ENCODE measurements at places on chromosomes 3 and 15.

DNA sequence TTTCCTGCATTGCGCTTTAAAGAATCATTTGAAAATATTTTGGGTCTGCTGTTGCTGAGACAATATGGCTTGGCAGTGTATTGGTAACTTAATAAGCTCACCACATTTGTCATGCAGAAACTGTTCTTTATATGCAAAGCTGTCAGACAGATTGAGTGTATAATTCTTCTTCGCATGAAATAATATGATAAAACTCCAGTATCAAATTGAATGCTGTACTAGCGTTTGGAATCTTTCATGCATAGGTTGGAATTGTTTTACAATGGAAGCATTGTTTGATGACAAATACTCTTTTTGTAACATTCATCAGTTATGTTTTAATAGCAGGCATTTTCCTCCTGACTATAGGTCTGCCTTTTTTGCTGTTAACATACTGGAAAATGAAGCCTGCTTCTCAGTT, 53.8 kb downstream of the RBMS3 start:
- no peak for DNase-seq

DNA sequence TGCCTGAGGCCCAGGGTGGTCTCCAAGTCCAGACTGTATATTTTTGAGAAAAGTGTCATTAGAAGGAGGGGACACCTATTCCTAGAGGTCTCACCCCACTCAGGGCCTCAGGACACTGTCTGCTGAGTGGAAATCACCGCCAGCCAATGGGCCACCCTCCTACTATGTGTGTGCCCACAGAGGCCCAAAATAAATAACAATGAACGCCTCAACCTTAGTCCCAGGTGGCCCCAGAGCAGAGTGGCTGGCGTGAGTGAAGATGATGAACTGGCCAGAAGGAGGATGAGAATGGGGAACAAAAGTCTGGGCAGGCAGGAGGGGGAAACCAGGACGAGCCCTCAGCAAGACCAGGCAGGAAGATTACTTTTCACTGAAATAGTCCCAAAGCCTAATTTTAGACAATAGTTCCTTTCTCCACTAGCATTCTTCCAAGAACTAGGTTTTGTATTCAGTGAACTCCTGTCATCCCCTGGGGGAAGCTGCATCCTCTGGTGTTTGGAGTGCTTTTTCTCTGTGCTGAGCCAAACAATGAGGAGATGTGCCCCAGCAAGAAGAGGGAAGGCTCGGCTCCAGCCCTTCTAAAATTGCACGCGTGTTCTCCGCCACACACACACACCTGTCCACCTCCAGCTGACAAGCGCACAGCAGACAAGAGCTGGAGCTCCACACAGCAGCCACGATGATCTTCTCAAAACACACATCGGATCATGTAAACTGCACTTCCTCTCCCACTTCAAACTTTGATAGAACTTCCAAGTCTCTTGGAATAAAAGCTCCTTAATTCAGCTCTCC, 72.2 kb downstream of the ADCY5 start:
- no peak for DNase-seq

DNA sequence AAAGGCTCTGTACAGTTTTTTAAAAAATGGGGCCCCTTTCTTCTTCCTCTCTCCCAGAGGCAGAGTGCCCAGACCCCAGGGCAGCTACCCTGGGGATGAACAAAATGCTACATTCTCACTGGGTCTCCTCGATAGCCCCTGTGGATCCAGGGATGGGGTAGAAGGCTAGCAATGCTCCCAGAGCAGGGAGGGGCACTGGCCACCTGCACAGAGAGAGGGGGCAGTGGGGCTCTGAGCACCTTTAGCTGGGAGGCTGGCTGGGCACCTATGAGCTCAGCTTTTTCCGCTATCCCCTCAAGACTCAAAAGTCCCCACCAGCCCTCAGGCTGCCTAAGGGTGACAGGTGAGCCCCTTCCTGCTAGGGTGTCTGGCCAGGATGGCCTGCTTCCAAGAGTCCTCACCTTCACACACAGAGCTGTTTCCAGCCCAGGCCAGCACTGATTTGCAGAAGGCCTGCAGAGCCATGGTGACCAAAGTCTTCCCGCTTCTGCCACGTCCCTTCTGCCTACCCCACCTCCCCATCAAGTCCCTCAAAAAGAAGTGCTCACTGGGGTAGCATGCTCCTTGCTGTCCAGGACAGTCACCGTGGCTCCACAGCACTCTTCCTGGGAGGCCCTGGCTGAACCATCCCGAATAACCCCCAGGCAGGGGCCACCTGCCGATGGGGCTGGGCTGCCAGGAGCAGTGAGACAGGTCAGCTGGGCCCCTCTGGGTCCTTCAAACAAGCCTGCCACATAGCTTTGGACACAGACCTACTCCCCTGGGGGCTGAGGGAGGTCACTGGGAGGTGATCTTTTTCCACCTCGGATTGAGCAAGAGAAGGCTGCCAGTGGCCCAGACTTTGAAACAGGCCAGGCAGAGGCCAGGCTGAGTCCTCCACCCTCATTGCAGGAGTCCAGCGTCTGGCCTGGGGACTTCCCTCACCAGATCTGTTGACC, 20.4 kb downstream of the BMF start:
- peak; percentile 81 for DNase-seq

GRCh38 chr15:64618540-64618939, 156.8 kb downstream of the RBPMS2 start:
- DNase-seq, result no peak

DNA sequence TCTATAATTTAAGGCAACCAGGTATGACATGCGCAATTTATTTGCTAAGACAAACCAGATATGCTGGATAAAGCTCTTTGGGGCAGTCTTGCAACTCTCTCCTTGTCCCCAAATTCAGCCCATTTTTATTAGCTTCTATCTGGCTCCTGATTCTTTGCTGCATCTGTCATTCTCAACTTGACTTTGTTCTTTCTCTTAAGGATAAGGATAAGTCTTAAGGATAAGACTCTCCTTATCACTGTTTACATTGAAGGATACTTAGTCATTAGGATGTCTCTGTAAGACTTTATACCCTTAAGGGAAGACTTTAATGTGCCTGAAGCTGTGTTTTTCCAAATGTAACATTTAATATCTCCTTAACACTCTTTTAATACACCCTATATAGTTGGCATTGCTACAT, 49.2 kb downstream of the ALCAM start:
- DNase-seq, result no peak

- no peak for DNase-seq
Measured at GRCh38 chr3:30520699-30521098, 85.7 kb upstream of the TGFBR2 start.

GRCh38 chr3:39272191-39272590, 7.6 kb downstream of the CX3CR1 start:
- no peak for DNase-seq

DNA sequence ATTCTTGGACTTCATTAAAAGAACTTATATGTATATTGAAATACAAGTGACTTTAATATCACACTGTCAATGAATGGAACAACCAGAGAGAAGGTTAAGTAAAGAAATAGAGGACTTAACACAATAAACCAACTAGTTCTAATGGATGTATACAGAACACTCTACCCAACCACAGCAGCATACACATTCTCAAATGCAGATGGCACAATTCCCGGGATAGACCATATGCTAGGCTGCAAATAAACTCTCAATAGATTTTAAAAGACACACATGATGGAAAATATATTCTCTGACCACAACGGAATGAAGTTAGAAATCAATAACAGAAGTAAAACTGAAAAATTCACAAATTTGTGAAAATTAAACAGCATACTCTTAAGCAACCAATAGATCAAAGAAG, 214.3 kb upstream of the LINGO1 start:
- no peak for DNase-seq

- peak; percentile 71 for DNase-seq
Measured at GRCh38 chr3:57958642-57959422, 49.4 kb upstream of the FLNB start.

DNA sequence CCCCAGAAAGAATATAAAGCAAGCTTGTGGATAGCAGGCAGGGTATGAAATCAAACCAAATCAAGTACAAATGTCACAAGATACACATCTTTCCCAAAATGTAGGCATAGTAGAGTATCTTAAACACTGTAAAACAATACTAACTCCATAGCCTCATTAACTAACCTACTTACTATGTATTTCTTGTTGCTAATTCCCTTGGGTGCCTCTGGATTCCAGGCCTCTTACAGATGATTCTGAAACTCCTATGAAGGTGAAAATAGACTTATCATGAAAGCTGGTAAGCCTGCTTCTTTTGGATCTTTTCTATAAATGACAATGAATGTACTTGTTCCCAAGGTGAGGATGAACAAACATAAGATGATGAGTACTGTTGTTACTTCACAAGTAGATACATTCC, 93.8 kb downstream of the FRMD5 start:
- DNase-seq, result no peak

DNA sequence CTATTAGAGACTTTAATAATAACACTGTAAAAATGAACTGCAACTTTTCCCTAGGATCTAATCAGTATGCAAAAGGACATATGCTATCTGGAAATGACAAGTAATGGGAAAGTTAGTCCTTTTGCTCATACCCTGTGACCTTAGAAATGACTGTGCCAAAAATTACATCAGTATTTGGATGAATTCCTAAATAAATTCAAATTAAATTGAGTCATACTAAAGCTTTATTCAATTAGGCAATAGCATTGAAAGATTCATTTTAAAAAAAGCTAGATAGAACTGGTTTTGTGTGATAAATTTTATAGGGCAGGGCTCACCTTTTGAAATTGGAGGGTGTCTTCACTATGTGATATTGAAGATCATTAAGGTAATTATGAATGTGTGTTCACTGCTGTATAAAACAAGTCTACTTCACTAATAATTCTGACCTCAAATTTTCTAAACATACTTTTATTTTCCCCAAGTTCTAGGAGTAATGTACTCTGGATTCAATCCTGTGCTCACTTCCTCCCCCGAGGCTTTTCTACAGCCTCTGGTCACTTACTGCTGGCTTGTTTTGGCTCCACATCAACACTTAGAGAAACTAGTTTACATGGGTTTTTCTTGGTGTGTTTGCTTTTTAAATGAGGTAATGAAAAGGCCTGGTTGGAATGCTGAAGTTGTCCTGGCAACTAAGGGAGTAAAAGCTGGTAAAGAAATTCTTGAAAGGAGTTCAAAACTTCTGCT, 44.4 kb upstream of the SPTSSB start:
- peak; percentile 20 for DNase-seq

DNA sequence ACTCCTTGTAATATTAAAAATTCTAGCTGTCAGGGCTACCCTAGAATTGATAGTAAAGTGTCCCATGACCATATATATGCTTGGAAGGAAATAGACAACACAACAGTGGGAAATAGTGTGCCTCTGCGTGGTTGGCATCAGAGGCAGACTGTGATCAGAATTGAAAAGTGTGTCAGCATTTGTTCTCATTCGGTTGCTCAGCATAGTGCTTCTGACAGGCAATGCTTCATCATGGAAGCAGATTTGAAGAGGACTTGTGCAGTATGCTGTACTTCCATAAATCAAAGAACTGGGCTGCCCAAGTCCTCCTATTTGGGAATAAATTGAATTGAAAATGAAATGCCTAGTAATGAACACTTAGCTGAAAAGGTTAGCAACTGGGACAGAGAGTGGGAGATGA, 435.7 kb downstream of the DIPK2A start:
- DNase-seq, result no peak

DNA sequence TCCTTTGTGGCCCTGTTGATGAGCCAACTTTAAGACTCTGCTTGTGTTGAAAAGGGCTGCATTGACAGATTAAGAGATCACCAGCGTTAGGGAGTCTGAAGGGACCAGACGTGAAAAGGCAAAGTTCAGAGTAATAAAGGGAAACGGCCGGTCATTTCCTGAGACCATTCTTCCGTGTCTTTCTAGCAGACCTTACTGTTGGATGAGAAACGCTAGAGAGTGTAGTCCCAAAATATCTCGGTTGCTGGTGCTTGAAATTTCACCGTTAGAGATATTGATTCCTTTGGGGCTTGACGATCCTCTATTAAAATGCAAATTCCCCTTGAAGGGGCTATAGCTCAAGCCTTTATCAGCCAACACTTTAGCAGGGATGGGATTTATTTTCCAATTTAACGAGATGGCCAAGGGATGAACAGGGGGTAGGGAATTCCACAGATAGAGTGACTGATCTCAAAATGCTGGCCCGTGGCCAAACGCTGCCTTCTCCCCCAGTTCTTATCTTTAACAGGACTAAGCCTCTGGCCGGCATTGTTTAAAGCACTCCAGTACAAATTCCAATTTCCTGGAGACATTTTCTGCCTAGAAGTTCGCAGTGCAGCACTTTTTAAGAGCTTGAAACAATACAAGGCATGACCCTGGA, 250.4 kb downstream of the TJP1 start:
- DNase-seq, result peak; percentile 33

GRCh38 chr15:56098195-56098863, 104.9 kb upstream of the NEDD4 start:
- no peak for DNase-seq

- no peak for DNase-seq
Measured at GRCh38 chr3:170057550-170057949, 19.8 kb downstream of the GPR160 start.

GRCh38 chr3:155242342-155242741, 51.1 kb downstream of the STRIT1 start:
- DNase-seq, result no peak

DNA sequence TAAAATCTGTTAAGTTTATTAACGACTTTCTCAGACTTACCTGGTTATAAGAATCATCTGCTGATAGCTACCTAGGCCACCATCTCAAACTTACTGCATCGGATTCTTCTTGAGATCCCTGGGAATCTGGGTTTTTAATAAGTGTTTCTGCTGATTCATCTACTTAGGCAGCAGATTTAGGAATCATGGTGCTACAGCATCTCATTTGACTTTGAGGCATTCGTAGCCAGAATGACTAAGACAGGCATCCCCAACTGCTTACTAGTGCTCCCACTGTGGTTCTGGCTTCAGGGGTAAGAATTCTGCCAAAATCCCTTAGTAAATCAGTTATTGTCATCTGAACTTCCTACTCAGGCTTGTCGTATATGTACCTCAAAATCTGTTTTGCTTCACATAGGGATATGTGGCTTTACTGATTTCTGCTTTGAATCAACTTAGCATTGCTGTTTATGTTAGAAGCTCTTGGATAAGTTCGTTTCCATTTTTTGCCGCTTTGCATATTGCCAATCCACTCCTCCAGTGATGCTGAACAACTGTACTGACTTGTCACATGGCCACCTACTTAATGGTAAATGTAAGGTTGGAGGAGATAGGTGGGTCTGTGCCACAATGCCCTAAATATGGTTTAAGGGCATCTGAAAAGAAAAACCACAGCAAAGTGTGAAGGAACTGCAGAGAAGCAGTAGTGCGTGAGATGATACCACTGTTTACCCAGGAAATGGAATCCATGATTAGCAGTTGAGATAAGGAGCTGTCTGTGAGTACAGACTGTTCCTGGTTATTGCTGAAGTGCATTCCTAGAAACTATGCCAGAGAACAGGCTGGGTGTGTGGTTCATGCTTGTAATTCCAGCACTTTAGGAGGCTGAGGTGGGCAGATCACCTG, 60.3 kb downstream of the MAP6D1 start:
- DNase-seq, result no peak

DNA sequence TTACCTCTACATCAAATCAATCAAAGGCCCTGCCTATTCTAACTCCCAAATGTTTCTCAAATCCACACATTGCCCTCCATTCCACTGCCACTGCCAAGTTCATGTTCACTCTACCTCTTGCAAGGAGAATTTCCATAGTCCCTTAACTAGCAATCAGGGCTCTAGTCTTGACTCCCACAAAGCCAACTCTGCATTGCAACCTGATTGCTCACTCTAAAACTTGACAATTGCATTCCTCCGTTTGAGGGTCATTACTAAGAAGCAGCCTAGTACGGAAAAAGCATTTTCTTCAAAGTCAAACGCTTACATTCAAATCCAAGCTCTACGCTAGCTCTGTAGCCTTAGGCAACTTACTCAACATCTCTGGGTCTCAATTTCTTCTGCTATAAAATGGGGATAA, 1.2 kb downstream of the CPA3 start:
- no peak for DNase-seq
